Astrocyte of the spinal cord (primary cell): ENCODE measurements at places on chromosomes 6 and 20.

GRCh38 chr6:79404261-79404660, 133.0 kb downstream of the LCA5 start:
- DNase-seq, result no peak

DNA sequence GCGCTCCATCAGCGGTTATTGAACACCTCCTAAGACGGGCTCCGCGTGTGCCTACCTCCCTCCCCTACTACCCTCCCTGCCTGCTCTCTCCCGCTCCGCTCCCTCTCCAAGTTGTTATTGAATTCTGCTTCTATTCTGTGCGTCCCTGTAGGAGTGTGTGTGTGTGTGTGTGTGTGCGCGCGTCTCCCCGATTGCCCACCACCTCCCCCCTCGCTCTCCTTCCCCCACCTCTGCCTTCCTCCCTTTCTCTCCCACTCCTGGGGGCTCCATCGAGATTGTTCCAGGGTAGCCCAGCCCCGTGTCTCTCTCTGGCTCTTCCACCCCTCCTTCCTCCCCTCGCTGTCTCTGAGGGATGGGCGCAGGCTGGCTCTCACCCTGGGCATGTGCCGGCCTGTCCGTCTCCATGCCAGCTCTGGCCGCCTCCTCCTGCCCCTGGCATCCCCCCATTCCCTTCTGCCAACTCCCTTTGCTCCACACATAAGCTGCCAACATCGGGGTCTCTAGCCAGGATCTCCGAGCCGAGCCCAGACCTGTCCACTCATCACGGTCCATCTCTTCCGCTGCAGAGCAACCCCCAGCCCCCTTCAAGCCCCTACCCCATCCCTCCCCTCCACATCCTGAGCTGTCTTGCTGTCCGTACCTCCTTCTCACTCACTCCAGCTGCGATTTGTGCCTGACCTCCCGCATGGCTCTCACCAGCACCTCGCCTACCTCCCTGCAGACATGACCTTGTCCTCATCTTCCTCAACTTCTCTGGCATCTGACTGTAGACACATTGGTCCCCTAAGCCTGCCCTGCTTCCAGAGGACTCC, 68.5 kb downstream of the SRC start:
- DNase-seq, result no peak

- peak; percentile 36 for DNase-seq
These were observed 60.6 kb downstream of the ADNP start for GRCh38 chr20:50870561-50871161.

DNA sequence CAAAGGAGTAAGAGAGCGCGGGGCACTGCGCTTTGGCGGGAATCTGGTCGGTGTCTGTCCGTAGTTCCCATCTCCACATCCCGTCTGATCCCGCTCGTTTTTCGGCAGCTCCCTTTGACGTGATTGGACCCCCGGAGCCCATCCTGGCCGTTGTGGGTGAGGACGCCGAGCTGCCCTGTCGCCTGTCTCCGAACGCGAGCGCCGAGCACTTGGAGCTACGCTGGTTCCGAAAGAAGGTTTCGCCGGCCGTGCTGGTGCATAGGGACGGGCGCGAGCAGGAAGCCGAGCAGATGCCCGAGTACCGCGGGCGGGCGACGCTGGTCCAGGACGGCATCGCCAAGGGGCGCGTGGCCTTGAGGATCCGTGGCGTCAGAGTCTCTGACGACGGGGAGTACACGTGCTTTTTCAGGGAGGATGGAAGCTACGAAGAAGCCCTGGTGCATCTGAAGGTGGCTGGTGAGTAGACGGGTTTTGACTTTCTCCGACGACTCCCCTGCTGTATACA, 1.4 kb downstream of the BTN1A1 start:
- no peak for DNase-seq

DNA sequence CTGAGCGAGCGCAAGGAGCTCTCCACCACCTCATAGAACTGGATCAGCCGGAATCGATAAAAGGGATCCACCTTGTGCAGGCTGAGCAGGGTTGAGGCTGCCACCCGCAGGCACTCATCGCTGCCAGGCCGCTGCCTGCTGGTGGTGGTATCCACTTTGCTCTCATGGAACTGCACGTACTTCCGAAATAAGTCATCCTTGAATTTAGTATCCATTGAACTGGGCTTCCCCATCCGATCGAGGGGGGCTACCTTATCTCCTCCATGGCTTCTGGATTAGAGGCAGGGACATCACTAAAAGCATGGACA, 7.1 kb downstream of the SPATA2 start:
- no peak for DNase-seq
